ENCODE measurements at places on chromosomes 2 and 18. TPM values are rescaled to one million over a fixed set of nuclear protein-coding genes. Genes with fewer than 3 reads are reported as not detected.

DNA sequence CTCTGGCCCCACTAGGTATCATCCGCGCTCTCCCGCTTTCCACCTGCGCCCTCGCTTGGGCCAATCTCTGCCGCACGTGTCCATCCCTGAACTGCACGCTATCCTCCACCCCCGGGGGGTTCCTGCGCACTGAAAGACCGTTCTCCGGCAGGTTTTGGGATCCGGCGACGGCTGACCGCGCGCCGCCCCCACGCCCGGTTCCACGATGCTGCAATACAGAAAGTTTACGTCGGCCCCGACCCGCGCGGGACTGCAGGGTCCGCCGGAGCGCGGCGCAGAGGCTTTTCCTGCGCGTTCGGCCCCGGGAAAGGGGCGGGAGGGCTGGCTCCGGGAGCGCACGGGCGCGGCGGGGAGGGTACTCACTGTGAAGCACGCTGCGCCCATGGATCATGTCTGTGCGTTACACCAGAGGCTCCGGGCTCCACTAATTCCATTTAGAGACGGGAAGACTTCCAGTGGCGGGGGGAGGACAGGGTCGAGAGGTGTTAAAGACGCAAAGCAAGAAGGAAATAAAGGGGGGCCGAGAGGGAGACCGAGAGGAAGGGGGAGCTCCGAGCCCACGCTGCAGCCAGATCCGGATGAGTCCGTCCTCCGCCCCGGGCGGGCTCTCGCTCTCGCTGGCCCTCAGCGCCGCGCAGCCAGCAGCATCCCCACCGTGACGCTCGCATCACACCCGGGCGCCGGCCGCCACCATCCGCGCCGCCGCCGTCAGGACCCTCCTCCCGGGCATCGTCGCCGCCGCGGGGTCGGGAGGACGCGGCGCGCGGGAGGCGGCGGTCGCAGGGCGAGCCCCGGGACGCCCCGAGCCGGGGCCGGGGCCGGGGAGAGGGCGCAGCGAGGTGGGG, 664 bp downstream of the NETO1 start:
- peaks cover 14% of the 10 kb centered on the region for H3K27me3 ChIP-seq
- peaks cover 13% of the 10 kb centered on the region for H3K4me1 ChIP-seq
- peak overlapping the region; percentile 85 for H3K4me3 ChIP-seq
- H3K36me3 ChIP-seq: no peaks in the 10 kb centered on the region
- DNase-seq: peak; percentile 50
- peak overlapping the region; percentile 70 for H3K27ac ChIP-seq

DNA sequence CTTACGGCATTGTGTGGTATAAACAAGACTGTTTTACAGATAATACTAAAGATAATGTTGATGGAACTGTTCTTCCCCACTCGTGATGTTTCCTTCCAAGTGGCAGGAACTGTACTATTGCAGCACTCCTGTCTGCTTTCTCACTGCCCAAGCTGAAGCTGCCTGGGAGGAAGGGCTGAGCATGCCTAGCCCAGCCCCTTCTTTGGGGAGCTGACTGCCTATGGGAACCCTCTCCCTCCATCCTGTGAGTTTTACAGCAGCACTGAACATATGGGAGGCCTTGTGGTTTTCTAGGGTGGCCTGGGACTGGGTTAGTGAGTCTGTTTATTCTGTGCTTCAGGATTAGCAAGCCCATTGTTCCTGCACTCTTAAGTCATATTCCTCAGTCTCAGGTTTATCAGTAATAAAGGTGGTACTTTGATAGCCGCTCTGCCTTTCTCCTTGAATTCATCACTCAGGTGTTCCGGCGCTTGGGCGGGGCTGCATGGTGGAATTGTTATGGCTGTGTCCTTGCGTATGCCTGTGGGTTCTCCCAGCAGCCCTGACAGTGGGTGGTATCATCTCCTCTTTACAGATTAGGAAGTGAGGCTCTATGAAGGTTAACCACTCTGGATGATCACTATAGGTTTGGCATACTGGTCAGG, 379.7 kb downstream of the PTPRM start:
- H3K4me3 ChIP-seq: no peak overlapping the region
- H3K36me3 ChIP-seq: peaks cover 10% of the 10 kb centered on the region
- H3K4me1 ChIP-seq: peaks cover 29% of the 10 kb centered on the region
- peaks cover 3% of the 10 kb centered on the region for H3K27me3 ChIP-seq
- peak; percentile 26 for DNase-seq

DNA sequence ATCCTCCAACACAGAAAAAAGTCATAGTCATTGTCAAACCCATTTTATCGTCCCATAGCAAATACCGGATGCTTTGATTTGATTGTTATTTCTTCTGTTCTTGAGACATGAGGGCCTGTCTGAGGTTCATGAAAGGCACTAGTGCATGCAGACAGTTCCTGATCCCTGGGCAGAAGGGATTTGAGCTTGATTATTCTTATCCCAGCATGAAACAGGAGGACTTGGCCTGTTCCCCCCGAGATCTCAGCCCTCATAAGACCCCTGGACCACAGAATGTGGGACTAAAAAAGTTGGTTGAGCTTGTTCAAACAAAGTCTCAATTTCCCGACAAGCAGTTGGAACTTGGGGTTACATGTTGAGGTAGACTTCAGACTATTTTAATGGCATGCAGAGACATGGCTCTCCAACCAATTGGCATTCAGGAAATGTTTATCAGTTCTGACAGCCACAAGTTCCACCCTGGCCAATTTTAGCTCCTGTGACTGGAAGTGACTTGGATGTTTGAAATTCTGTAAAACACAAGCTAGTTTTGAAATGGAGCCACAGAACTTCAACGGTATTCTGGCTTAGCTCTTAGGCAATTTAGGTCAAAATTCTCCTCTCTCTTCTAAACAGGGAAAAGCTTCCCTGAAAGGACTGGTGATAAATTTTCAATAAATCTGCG, 366.9 kb upstream of the SLC14A2 start:
- H3K4me1 ChIP-seq: peaks cover 37% of the 10 kb centered on the region
- H3K36me3 ChIP-seq: no peaks in the 10 kb centered on the region
- no peaks in the 10 kb centered on the region for H3K27me3 ChIP-seq
- no peak for DNase-seq

DNA sequence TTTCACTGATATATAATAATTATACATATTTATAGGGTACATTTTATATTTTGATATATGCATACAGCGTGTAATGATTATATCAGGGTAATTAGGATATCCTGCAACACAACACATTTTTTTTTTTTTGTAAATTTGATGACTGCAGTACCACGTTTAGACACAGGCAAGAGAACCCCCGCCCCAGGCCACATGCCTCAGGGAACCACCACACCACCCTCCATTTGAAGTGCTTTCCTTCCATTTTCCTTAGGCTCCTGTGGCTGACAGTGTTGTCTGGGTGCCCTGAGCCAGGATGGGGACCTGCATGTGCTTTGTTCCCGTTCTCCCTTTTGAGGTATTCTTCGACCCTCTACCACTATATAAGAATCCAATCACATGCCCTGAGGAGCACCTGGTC, 161.6 kb upstream of the CTAGE1 start:
- no peak for DNase-seq
- H3K27ac ChIP-seq: no peak overlapping the region
- H3K36me3 ChIP-seq: no peaks in the 10 kb centered on the region
- no peak overlapping the region for H3K4me3 ChIP-seq

DNA sequence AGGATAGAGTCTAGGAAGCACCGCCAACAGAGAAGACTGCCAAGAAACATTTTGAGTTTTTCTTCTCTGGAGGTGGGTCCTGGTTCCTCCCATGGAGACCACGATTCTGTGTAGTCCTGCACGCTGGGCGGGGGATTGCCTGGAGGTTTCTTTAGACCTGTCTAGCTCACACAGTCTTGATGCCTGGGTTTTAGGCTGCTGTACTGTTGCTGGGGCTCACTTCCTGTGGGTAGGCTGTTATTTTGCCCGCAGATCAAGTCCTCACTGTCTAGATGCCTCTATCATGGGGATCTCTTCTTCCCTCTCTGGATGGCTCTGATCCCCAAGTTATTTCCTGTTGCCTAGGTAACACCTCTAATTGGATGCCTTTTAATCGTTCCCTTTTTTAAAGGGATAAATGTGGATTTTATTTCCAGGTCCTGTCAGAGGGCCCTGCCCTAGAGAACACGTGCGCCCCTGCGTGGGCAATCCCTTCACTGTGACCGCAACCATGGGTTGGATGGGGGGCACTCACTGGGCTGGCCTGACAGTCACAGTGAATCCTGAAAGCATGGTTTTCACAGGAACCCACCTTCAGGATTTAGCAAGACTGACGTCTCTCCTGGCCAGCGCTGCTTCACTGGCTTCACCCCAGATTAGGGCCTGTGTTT, 115.7 kb downstream of the MSH2 start:
- no peak for DNase-seq
- H3K36me3 ChIP-seq: peaks cover 7% of the 10 kb centered on the region
- H3K27me3 ChIP-seq: peaks cover 7% of the 10 kb centered on the region
- no peak overlapping the region for H3K27ac ChIP-seq
- H3K4me3 ChIP-seq: no peak overlapping the region

DNA sequence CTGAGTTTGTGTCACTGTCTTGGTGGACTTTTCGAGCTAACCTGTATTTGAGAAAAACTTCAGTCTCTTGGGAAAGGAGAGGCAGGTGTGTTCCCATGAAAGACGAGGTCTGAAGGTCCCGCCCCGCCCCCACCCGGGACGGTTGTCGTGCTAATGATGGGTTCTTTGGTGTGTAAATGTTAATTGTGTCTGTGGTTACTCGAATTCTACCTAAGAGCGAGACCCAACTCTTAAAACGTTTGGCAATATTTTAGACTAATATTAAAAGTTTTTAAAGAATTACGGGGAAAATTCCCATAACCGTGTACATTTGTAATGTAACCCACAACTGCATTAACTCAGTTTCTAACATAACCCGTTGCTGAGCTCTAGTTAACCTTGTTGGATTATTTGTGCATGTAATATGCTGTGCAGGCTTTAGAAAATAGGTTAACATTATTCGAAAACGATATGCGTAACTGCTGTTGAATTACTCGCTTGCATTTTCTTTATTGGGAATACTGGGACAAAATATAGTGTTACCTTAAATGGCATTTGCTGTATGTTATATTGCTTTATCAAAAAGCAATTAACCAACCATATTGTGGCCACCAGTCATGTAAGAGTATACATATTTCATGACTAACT, 833 bp downstream of the EPB41L5 start:
- DNase-seq: no peak
- H3K4me1 ChIP-seq: peaks cover 20% of the 10 kb centered on the region
- H3K4me3 ChIP-seq: peak overlapping the region; percentile 95
- peaks cover 5% of the 10 kb centered on the region for H3K27me3 ChIP-seq

DNA sequence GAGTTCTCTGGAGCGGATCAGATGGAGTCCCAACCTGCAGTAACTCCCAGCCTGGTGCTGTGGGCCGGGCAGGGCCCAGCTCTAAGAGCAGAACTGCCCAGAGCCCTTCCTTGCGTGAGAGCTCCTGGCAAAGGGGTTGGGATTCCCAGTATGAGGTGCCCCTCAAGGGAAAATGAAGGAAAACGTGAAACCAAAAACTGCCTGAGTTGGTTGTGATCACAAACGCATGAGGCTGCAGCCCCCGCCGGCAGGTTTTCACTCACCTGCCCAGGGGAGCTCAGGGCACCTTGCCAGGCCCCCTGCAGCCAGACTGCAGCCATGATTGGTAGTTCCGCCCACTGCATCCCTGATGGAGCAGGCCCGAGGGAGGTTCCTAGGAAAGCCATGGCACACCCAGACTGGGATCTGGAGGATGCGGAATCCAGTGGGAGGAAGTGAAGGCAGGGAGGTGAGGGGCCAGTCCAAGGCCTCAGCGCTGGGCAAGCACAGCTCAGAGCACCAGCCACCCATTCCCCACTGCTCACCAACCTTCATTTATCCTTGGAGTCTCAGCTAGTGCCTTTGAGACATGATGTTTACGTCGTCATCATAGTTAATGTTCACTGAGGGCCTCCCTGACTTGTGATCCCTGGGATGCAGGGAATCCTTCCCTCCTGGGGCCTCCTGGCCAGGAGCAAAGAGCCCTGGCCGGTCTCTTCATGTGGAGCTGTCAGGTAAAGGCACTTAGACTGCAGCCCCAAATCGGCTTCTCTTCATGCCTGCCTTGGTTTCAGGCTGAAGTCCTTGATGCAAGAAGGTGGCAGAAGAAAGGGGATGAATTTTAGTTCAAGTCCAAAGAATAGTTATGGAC, 103.2 kb downstream of the INHBB start:
- DNase-seq: no peak
- H3K27me3 ChIP-seq: peaks cover 23% of the 10 kb centered on the region
- H3K36me3 ChIP-seq: no peaks in the 10 kb centered on the region
- no peak overlapping the region for H3K27ac ChIP-seq
- H3K4me3 ChIP-seq: no peak overlapping the region

- no peaks in the 10 kb centered on the region for H3K4me1 ChIP-seq
- no peak overlapping the region for H3K4me3 ChIP-seq
- no peak for DNase-seq
- no peak overlapping the region for H3K27ac ChIP-seq
Measured at GRCh38 chr2:186919296-186919695, 70.3 kb upstream of the ZSWIM2 start.

DNA sequence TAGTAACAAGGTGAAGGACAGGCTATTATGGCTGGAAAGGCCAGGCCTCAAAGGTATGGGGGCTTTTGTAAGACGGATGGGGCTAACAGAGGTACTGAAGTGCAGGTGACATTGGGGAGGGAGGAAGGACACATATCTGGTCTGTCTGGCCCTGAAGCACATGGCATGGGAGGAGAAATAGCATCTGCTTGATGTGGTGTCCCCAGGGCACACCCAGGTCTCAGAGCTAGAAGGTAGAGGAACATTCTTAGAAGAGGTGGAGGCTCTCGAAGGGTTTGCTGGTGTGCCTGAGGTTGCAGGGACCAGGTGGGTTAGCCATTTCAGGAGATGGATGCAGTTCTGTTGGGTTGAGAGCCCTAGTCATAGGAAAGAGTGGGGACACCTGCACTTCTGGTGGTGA, 9.5 kb downstream of the RALB start:
- DNase-seq: no peak

DNA sequence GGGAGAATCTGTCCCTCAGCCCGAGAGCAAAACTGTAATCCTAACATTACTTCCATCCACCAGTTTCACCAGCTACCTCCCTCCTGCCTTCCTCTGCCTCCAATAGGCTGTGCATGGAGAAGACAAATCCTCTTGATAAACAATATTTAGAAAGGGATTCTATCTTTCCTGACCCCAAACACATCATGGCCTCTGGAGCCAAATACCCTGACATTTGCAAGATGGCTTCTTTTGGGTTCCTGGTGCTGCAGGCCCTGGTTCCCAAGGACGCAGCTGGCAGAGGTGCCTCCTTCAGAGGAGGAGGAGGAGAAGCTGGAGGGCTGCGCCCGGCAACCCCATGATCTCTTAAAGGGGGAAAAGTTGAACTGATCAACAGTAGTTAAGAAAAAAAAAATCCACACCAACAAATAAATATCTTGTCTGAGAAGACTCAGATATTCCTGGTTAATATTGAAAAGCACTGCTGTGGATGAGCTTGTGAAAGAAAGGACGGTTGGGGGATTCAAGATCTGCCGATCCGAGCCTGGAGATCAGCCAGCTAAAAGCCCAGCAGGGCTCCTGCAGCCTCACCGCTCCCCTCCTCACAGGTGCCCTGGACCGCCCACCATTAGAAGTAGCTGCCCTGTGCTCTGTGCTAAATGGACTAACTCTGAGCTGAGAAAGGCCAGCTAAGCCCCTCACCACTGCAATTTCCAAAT, 116.8 kb downstream of the MSH2 start:
- no peaks in the 10 kb centered on the region for H3K4me1 ChIP-seq
- H3K36me3 ChIP-seq: no peaks in the 10 kb centered on the region

Gene LRATD1
- 37.6 TPM for total RNA-seq

Gene DNAJC5G
- not detected for total RNA-seq

Gene RNF149
- 32.0 TPM for total RNA-seq

Gene LRP1B
- 1.4 TPM for total RNA-seq

Gene GAREM2
- total RNA-seq: 4.6 TPM

Gene DCDC2C
- total RNA-seq: not detected

Data from endothelial cell (in vitro differentiated cells).